ENCODE measurements at places on chromosomes 4 and X. TPM values are rescaled to one million over a fixed set of nuclear protein-coding genes. Genes with fewer than 3 reads are reported as not detected.

The UCP1 gene
- 1.7 TPM for total RNA-seq

The ZMYM3 gene
- total RNA-seq = 14.6 TPM

The CTSO gene
- 19.6 TPM for total RNA-seq

The CHRDL1 gene
- total RNA-seq = 13.4 TPM

The ARHGAP36 gene
- total RNA-seq = 31.8 TPM

The CXCR3 gene
- total RNA-seq = 0.30 TPM

The DRD5 gene
- total RNA-seq = not detected

The LUZP4 gene
- total RNA-seq = not detected

The GAGE12F gene
- total RNA-seq = not detected

The ETNPPL gene
- total RNA-seq = not detected

The CSN1S1 gene
- total RNA-seq = not detected

The AMBN gene
- total RNA-seq = not detected

The NDNF gene
- total RNA-seq = 21.7 TPM

The YIPF7 gene
- total RNA-seq = 0.79 TPM

The CLDN24 gene
- not detected for total RNA-seq

The DOCK11 gene
- 25.7 TPM for total RNA-seq

The FAM53A gene
- 2.0 TPM for total RNA-seq

The PPP2R2C gene
- total RNA-seq = 3.0 TPM

The PRR32 gene
- 3.5 TPM for total RNA-seq

The HTR2C gene
- total RNA-seq = not detected

The SERPINA7 gene
- total RNA-seq = not detected

The STK26 gene
- 17.6 TPM for total RNA-seq

The GAGE2A gene
- not detected for total RNA-seq

The SMIM10L2A gene
- 0.99 TPM for total RNA-seq

Data from skin of body (tissue), 3 donors.